Uterine smooth muscle cell (primary cell): ENCODE measurements at places on chromosomes 1 and 21. TPM values are rescaled to one million over a fixed set of nuclear protein-coding genes. Genes with fewer than 3 reads are reported as not detected.

TESK2 gene
- 0.77 and 1.4 TPM in 2 replicates for total RNA-seq

MFSD2A gene
- 4.9 and 5.9 TPM in 2 replicates for total RNA-seq

TAS1R1 gene
- not detected in 2 replicates for total RNA-seq

FOXD2 gene
- total RNA-seq, result 0.12 and 0.22 TPM in 2 replicates

TEX38 gene
- total RNA-seq, result not detected in 2 replicates

SAMD11 gene
- 6.2 and 6.4 TPM in 2 replicates for total RNA-seq

LCE3E gene
- total RNA-seq, result not detected in 2 replicates

MEX3A gene
- 0.89 and 1.7 TPM in 2 replicates for total RNA-seq

FAM151A gene
- total RNA-seq, result not detected in 2 replicates

DAB1 gene
- total RNA-seq, result under 0.01 and 0.12 TPM in 2 replicates

RSPH1 gene
- not detected in 2 replicates for total RNA-seq

PRELP gene
- 0.33 and 1.9 TPM in 2 replicates for total RNA-seq

CD164L2 gene
- total RNA-seq, result not detected in 2 replicates

TSPAN1 gene
- 0.22 and 0.25 TPM in 2 replicates for total RNA-seq

ADAMTS5 gene
- 4.0 and 4.2 TPM in 2 replicates for total RNA-seq

GCLM gene
- total RNA-seq, result 32.6 and 36.0 TPM in 2 replicates

GNG12 gene
- total RNA-seq, result 145 and 160 TPM in 2 replicates

OXCT2 gene
- total RNA-seq, result 2.2 and 4.5 TPM in 2 replicates
